ENCODE measurements at places on chromosomes 3 and 15.

DNA sequence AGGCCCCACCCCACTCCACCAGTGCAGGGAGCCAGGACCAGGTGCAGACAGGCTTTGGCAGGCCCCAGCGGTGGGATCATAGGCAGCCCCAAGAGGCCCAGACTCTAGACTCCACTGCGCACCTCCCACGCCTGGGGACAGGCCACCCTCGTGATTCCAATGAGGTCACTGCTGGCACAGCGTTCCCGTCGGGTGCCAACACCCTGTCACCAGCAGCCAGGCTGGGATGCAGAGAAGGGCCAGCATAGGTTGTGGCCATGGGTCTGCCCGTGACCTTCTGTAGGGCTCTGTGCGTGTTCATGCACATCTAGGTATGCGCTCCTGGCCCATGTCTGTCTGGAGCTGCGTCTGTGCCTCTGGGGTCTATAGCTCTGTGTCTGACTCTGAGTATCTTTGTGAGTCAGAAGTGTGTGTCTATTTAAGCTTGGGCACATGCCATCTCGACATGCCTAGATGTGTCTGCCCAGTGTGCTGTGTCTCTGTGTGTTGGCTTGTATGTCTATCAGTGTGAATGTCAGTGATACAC, 13.0 kb downstream of the VIPR1 start:
- no peak for DNase-seq

DNA sequence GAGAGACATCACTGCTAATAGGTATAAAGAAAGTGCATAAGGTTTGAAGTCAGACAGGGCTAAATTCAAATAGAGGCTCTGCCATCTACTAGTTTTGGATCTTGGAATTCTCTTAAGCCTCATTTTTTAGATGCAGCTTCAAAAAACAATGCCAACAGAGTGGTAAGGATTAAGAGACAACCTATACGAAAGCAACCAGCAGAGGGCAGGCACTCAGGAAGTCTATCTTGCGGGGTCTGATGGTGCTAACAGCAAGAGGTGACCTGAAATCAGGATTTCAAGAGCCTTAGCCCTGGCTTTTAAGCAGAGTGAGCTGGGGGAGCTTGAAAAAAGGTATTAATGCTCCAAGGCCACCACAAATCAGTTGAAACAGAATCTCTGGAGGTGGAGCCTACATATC, 40.7 kb downstream of the LDHAL6B start:
- DNase-seq, result peak; percentile 23

- DNase-seq, result no peak
These were observed 54.7 kb downstream of the LRRC28 start for GRCh38 chr15:99305761-99306505.

GRCh38 chr15:26773067-26773877, 406 bp upstream of the GABRB3 start:
- DNase-seq, result no peak

GRCh38 chr3:126353694-126354321, 3.4 kb downstream of the KLF15 start:
- DNase-seq, result no peak

DNA sequence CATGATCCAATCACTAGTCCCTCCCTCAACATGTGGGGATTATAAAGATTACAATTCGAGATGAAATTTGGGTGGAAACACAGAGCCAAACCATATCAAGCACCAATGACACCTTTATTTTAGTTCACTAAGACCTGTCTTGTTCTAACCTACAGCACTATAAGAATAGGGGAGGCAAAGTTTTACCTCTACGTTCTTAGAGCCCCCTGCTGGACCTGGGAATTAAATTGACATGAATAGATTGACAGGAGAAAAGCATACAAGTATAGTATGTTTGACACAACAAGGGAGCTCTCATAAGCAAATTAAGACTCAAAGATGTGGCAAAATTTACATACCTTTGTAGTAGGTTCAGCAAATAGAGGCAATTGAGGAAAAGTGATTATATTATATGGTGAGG, 974.4 kb upstream of the ALCAM start:
- no peak for DNase-seq

- no peak for DNase-seq
These were observed 935.0 kb downstream of the FHIT start for GRCh38 chr3:60316121-60316797.

DNA sequence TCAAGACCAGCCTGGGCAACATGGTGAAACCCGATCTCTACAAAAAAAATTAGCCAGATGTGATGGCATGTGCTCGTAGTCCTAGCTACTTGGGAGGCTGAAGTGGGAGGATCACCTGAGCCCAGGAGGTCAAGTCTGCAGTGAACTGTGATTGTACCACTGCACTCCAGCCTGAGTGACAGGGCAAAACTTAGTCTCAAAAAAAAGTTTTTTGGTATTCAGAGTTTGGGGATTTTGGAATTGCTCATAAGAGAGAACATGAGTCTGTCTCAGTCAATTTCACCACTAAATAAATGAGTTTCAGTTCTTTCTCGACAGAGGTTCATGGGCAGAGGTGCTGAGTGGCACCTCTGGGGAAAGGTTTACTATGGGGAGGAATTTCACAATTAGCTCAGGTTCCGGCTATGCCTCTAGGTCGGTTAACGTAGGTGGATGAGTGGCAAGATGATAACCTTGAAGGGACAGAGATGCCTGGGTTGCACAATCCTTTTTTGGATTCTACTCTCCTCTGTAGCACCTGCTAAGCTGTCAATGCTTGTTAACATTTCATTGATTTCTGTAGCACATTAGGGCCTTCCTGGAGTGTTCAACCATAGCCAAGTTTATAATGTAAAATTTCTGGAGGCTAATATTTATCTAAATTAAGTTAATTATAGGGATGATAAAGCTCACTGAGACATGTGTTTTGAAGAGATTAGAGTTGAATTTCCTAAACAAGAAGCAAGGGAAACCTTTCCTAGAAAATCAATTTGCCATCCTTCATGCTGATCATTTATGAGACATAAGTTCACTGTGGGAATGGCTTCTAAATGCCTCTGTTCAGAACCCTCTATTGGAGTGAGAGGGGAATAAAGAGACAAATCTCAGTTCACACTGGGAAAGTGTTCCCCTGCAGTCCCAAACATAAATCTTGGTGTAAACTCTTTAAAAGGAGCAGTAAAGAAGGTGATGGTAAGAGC, 37.4 kb upstream of the DCP1A start:
- no peak for DNase-seq

- no peak for DNase-seq
These were observed 583.8 kb upstream of the NECTIN3 start for GRCh38 chr3:110487840-110488239.

GRCh38 chr15:61336026-61336638, 107.0 kb upstream of the RORA start:
- no peak for DNase-seq

GRCh38 chr3:181919375-181919774, 207.7 kb downstream of the SOX2 start:
- no peak for DNase-seq

DNA sequence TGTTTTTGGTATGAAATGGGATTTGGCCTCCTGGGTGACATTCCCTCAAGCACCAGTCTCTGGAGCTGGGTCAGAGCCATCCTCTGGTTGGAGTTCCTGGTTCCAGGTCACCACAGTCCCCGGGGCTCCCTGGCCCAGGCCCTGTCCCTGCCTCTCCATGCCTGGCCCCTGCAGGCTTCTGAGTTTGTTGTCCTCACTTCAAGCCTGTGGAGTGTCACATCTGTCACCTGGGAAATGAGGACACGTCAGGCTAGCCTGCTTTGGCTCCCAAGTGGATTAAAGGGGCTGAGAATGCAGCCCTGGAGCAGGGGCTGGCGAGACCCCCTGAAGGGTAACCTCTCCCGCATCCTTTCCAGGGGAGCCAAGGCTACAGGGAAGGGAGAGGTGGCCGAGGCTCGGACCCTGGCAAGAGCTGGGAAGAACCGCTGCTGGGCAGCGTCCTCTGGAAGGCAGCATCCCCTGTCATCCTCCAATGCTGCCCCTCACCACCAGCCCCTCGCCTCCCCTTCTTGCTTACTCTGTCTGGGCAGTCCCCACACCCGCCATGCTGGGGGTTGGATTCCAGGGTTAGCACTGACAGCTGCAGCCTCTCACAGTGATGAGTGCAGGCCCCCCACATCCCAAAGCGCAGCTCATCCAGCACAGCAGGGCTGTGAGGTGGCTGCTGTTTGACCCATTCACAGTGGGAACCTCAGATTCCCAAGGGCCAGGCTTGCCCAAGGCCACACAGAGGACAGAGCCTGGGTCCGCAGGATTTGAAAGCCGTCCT, 75.5 kb upstream of the IQSEC1 start:
- DNase-seq, result no peak

DNA sequence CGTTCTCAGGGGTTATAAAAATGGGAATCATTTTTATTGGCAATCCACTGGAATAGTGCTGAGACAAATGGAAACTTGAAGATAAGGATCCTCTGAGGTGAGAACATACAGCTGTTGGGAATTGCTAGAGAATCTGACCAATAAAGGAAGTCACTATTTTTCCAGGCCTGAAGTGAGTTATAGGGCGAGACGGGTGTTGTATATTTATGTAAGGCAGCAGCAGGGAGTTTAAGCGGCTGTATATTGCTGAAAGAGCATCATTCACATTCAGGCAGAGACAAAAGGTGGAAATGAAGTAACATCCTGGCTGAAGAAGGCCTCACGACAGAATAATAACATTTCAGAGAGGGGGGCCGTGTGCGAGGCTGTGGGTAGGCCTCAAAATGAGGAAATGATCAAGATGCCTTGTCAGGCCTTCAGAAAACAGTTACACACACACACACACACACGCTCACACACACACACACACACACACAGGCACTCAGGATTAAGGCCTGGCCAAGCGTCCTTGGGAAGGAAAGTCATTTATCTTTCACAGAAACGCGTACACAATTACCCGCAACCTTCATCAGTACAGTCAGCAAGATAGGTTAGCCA, 964.9 kb upstream of the NR2F2 start:
- no peak for DNase-seq

DNA sequence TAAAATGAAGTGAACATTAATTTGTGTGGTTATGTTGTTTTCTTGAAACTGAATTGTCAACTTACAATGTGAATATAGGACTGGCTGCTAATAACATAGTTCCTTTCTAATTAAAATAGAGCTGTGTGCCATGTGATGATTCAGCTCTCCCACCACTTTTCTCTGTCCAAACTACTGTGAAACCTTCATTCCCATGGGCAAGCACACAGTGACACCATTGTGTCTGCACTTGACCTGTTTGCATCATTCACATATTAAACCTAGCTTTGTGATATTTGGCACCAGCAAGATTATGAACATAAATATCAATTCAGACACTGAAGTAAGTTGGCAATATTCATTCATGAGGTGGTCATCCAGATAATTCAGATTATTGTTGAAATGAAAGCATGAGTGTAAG, 78.8 kb upstream of the TCF12 start:
- no peak for DNase-seq

DNA sequence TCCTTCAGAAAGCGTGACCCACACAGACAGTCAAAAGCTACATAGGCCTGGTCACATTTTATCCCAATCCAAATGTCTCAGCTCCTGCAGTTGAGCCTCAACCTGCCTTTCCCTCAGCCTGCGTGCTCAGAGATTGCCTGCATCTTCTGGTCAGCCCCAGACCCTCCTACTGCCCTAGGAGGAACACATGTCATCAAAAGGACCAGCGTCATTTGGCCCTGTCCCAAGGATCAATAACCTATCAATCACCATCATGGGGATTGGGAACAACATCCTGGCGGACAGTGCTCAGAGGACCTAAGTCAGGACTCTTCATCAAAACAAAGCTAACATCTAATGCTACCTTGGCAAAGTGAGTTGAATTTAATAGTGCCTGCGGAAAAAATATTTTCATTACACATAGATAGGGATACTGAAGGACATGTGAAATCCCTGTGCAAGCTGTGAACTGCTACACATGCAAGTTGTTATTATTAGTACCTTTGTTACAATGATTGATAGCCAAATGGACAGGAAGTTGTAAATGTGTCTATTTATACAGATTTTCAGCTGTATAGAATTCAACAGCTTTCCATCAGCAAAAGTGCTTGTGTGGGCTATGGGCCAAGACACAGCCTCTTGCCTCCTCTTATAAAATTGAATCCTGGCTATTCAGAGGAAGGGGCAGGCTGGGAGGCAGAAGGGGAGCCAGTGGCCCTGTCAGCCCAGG, 47.7 kb downstream of the UMPS start:
- DNase-seq, result no peak

DNA sequence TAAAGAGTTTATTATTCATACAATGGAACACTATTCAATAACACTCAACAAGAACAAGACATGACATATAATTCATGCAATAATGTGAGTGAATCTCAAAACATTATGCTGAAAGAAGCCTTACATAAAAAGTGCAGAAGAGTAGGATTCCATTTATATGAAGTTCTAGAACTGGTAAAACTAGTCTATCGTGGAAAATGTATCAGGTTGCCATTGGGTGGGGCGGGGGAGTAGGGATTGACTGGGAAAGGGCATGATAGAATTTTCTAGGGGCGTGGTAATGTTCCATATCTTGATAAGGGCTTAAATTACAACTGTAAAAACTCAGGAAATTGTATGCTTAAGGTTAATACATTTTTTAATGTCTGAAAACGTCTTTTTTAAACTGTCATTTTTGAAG, 247.9 kb downstream of the SATB1 start:
- DNase-seq, result no peak

DNA sequence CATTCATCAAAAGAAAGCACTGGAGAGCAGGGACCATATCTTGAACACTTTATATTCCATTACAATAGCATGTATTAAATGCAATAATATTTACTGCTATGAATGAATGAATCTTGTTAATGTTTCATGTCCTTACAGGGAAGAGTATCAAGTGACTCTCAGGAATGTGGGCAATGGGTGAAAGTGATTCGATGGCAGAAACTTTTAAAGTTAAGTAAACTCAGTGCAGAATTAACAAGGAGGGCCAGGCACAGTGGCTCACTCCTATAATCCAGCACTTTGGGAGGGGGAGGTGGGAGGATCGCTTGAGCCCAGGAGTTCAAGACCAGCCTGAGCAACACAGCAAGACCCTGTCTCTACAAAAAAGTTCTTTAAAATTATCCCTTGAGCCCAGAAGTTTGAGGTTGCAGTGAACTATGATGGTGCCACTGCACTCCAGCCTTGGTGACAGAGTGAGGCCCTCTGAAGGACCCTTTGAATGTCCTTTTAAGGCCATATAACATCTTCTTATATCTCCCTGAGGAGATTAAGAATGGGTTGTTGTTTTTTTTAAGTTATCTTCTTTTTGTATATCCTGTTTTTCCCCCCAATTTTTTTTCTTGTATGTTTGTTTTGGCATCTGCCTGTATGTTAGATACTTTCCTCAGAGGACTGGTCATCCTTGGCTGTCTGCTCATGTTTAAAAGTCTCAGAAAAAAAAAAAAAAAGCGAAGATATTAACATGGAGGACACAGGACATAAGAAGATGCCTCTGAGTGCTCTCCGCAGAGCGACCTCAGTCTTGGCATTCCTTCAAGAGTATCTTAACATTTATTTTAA, 9.6 kb upstream of the FSIP1 start:
- no peak for DNase-seq

GRCh38 chr3:161630794-161631193, 134.2 kb downstream of the OTOL1 start:
- DNase-seq, result no peak

DNA sequence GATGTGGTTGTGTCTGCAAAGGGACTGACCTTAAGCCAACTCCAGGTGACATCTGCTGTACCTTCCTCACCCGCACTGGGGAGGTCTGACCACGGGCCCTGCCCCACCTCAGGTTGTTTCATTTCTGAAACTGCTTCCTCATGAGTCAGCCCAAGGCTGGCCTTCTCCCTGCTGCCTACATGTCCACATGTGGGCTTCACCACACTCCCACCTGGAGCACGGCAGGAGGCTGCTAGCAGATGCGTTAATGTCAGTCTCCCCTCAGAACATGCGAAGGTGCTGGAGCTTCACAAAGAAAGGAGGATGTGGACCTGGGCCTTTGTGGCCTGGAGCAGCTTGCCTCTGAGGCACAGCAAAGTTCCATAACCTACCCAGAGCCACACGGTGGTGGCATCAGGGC, 69.4 kb upstream of the PLXNA1 start:
- DNase-seq, result no peak

Data from stimulated activated CD4-positive, alpha-beta T cell treated with anti-CD3 and anti-CD28 coated beads, Interleukin-12 subunit alpha, Interleukin-12 subunit beta, amount 100 ng/mL, for 4 hours (primary cell).